Activated CD8-positive, alpha-beta memory T cell treated with anti-CD3 and anti-CD28 coated beads for 36 hours (primary cell): ENCODE measurements at places on chromosomes 1 and 21. TPM values are rescaled to one million over a fixed set of nuclear protein-coding genes. Genes with fewer than 3 reads are reported as not detected.

Gene LCE3E
- total RNA-seq = not detected

Gene RPTN
- total RNA-seq = not detected

Gene OR2L2
- total RNA-seq = not detected

Gene DISP1
- total RNA-seq = 2.4 TPM
